Stimulated activated naive CD4-positive, alpha-beta T cell treated with Interleukin-2 at 50 U/mL for 16 hours (primary cell): ENCODE measurements at places on chromosomes 6 and 20.

- peak; percentile 22 for DNase-seq
Observed at GRCh38 chr6:32668226-32668747, 1.8 kb upstream of the HLA-DQB1 start.

DNA sequence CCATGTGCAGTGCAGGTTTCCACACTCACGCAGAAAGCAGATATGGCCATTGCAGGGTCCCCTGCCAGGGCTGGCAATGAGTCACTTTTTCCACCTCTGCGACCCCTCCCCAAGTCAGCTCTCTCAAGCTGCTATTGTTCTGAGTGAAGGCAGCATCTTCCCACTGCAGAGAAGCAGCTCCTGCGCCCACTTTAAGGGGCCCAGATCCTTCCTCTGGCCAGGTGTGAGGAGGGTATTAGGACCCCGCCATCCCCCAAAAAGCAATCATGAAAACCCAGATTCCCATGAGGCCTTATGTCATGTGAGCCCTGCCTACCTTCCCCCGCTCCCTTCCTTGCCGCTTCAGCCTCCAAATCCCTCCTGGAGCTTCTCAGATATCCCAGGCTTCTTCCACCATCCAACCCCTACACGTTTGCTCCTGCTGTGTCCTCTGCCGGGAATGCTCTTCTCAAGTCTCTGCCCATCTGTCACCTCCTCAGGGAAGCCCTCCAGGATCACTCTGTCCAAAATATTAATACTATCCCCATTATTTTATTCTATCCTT, 220.3 kb downstream of the NFATC2 start:
- no peak for DNase-seq

GRCh38 chr20:3802524-3803239, 6.6 kb downstream of the CDC25B start:
- DNase-seq = no peak

DNA sequence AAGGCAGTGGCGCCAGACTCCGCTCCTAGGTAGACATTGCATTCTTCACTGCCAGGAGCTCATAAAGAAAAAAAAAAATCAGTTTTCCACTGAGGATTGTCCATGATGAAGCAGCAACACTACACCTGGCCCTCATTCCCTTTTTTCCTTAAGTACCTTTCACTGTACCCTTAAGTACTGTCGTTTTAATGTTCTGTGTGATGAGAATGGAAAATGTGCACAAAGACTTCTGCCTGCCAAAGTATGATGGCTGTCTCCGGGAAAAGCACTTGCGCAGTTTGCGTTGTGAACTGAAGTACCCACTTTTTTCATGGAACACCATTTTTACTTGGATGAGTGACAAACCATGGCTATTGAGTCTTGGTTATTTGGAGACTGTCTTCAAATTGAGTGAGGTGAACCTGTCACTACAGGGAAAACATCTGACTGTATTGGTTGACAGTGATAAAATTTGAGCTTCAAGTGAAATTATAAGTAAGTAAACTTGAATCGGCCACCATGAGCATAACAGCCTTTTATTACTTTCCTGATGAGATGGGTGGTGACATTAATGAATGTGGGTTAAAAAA, 104.8 kb downstream of the NCOA3 start:
- no peak for DNase-seq

DNA sequence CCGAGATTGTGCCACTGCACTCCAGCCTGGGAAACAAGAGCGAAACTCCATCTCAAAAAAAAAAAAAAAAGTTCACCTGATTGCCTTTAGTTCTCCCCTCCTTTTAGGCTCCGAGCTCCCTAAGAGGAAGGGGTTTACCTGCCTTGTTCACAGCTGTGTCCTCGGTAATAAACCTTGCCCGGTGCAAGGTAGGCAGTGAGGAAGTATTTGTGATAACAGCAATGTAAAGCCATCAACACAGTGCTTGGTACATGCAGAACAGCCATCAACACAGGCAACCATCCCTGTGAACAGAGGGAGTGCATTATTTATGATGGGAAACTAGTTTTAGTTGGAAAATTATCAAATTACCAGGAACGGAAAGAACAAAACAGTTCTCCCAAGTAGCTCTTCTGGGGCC, 1.8 kb upstream of the SPO11 start:
- DNase-seq = no peak

DNA sequence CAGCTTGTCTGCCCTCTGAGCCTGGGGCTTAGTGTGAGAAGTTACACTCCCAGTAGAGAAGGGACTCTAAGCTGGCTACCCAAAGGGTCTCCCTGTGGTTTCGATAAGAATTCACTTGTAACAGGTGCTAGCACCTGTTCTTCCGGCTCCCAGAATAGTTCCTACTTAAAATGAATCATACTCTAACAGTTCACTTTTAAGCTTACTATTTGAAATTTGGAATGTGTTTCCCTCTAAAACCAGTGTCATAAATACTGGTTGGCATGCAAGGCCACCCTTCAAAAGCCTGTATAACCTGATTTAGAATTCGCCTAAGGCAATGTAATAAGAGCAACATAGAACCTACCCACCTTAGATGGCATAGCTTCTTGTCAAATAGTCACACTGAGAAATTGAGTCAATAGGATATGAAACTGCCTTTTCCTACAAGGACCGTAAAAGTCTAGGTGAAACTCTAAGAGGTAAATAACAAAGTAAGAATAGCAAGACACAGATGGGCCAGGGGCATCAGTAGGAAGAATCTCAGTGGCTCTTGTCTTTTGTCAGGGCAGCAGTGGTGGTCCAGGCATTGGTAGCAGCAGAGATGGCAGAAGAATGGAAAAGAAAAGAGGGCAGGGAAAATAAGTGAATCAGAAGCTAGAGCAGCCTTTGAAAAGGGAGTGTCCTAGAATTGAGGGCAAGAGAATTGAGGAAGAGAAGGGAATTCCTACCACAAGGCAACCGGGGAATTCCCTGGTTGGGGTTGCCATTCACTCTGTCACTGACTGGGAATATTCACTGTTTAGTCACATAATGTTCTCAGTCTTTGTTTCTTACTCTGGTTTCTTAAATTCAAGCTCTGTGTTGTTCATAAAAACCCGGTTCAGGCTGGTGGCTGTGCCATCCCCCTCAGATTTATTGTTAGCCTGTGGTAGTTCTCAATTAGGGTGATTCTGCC, 91.5 kb downstream of the HIVEP2 start:
- DNase-seq = no peak

- DNase-seq = no peak
Observed at GRCh38 chr20:32894026-32894483, 35.3 kb downstream of the EFCAB8 start.

DNA sequence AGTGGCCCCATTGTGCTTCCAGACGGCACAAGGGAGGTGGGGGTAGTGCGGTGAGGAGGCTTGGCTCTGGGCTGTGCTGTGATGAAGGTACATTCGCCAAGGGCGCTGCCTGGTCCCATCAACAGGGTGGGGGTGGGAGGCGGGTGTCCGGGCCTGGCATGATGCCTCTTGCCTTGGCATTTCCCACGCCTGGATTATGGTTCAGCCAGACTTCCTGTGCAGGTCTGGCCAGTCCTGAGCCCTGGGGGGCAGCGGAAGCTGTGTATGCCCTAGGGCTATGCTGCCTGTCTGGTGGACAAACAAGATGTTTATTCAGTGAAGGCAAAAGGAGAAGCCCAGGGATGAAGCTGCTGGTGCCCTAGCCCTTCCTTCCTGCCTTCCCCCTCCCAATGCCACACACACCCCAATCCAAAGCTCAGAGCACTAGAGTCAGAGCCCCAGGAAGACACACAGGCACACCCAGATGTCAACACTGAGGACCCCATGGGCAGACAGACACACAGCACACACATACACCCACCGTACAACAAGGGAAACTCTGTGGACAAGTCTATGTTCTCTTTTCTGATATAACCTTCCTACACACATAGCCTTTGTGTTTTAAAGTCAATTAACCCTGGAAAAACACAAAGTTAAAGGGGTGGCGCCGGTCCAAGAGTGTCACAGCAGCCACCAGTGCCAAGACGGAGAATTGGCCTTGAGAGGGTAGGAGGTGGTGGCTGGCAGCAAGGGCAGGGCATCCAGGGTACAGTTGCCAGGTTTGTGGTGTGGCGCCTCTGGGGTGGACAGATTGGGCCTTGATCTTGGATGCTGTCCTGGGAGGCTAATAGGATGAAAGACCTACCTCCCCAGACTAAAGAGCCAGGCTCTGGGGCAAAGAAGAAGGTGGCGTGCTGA, 54.7 kb upstream of the SAYSD1 start:
- DNase-seq = no peak

- DNase-seq = no peak
Observed at GRCh38 chr20:50968289-50968688, 9.7 kb downstream of the MOCS3 start.

- no peak for DNase-seq
Observed at GRCh38 chr6:39339868-39340550, 17.5 kb upstream of the KCNK16 start.

GRCh38 chr20:43915211-43916072, 790 bp downstream of the TOX2 start:
- peak; percentile 60 for DNase-seq

DNA sequence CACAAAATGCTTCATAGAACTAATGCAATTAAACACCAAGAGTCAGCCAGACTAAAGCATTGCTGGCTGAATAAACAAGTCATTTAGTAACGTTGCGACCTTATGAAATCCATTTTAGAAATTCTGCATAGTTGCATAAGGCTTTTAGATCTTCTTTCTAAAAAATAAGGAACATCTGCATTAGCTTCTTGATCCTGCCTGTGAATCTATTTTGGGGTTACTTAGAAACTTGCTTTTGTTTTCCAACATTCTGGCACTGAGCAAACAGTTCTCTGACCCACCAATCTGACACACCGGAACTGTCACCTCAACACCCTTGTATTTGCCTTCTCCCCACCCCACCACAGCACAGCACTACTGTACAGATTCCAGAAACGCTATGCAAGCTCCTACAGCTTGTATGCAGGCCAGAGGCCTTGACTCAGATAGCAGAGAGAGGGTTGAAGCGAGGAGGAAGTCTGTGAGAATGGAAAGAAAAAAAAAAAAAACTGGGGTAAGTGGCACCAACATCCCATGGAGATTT, 55.0 kb downstream of the KIF13A start:
- no peak for DNase-seq

- DNase-seq = peak; percentile 38
Observed at GRCh38 chr20:34708621-34709043, 4.5 kb downstream of the TP53INP2 start.

- no peak for DNase-seq
Observed at GRCh38 chr6:699319-699718, 6.4 kb upstream of the EXOC2 start.

- DNase-seq = no peak
Observed at GRCh38 chr6:10395171-10395703, 19.6 kb downstream of the TFAP2A start.

DNA sequence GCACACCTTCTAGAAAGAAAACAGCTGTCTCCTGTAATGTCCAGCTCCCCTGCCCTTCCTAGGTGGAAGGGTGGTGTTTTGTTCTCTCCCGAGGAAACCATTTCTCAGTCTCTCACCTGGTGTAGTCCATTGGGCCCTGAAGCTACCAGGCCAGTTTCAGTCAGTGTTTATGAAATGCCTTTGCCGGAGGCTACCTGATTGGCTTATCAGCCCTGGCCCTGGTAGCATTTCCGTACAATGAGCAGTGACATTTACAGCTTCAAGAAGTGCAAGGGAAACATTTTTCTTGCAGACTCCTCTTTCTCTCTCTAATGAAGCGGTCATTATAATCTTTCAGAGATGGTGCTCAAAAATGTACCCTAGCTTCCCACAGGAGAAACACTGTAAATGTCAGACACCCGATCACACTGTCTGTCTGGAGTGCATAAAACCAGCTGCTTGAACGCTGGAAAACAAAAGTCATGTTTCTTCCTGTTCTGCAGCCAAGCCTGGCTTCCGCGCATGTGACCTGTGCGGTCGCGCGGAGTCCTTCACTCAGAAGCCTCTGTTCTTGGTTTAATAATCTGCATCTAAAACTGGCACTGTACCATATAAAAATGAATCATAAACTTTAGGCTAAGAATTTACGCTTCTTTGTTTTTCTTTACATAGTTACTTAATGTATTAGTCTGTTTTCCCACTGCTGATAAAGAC, 28.4 kb upstream of the SAYSD1 start:
- DNase-seq = no peak

DNA sequence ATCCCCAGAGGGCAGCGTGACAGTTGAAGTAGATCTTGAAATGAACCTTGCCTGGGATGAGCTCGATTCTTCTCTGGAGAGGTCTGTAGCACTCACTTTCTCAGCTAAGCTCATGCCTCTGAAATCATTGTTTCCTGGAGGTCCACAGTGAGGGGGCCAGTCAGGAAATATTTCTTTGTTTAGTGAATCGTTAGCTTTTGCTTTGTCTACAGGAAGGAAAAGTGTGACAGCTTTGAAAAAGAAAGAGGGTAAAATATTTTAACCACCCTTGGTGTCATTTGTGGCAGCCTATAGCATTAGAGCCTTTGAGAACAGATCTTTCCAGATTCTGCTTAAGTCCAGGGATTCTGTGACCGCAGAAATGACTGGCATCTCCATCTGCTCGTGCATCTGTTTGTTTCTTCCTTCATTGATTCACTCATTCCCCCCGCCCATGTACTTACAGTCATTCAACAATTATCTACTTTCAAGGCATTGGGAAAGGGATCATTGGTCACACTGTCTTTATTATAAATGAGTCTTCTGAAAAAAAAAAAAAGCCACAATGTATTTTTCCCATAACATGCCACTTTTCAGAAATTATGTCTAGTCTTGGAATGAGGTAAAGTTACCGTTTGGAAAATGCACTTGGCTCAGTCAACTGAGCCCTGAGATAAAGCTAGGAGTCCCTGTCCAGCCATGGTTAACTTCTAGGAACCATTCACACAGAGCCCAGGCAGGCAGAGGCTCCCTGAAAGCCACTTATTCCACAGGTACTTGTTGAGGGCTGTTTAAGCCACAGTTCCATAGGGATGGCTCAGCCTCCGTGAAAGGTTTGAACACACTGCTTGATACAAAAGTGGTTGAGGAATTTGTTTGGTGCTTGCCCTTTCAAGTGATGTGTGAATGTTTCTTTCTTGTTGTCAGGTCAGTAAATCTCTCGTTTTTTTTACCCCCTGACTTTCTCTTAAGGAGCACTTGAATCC, 86.0 kb downstream of the TIAM2 start:
- DNase-seq = no peak

DNA sequence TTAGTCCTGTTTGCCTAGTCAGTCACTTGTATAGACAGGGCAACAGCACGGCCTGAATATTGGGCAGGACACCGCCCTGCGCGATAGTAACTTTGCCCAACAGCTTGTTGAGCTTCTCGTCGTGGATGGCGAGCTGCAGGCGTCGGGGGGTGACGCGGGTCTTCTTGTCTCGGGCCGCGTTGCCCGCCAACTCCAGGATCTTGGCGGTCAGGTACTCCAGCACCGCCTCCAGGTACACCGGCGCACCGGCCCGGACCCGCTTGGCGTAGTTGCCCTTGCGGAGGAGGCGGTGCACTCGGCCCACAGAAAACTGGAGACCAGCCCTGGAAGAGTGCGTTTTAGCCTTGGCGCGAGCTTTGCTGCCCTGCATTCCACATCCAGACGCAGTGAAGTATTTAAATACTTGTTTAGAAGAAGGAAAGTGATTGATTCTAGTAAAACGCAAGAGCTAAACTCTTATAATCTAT, 92.8 kb upstream of the BTN3A2 start:
- peak; percentile 30 for DNase-seq
